ENCODE measurements at places on chromosomes 4 and X.

GRCh38 chr4:176270669-176271068 is 1.6 kb upstream of the ASB5 start:
- no peak for DNase-seq

DNA sequence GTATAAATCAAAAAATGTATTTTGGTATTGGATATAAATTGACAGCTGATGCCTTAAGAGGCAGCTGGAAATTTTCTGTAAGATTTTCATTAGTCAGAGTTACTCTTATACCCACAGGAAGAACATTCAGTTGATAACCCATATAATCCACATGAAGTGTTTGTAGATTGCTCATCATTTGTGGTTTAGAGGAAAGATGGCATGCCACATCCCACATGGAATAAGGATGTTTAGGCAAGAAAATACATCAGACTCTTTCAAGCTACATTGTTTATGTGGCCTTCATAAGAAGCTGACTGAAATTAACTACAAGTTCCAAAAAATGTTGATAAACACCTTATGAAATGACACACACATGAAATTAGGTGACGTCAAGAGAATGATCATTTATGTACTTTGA is 56.6 kb downstream of the AREG start:
- DNase-seq = no peak

- no peak for DNase-seq
Measured at GRCh38 chrX:132153166-132153565, 25.3 kb upstream of the FRMD7 start.

DNA sequence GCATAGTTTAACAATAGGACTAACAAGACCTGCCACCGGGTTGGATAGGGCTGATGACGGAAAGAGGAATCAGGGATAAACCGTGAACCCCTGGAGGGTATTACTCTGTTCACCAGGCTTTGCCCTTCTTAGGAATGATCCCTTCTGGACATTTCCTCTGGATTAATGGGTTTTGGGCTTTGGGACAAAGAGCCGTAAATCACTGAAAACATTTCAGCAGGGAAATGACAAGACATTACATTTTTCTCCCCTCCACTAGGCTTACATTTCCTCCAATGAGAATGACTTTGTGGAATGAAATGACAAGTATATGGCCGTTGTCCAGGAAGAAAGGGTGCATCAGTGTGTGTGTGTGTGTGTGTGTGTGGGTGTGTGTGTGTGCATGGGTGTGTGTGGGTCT is 25.9 kb upstream of the RBPJ start:
- DNase-seq = no peak

GRCh38 chr4:84232309-84233095 is 266.6 kb downstream of the NKX6-1 start:
- no peak for DNase-seq

GRCh38 chr4:71184195-71184781 is 154.5 kb upstream of the SLC4A4 start:
- DNase-seq = no peak

- DNase-seq = no peak
Measured at GRCh38 chrX:20829665-20830491, 544.3 kb upstream of the CNKSR2 start.

GRCh38 chr4:122602277-122603142 is 18.4 kb downstream of the IL21 start:
- no peak for DNase-seq

DNA sequence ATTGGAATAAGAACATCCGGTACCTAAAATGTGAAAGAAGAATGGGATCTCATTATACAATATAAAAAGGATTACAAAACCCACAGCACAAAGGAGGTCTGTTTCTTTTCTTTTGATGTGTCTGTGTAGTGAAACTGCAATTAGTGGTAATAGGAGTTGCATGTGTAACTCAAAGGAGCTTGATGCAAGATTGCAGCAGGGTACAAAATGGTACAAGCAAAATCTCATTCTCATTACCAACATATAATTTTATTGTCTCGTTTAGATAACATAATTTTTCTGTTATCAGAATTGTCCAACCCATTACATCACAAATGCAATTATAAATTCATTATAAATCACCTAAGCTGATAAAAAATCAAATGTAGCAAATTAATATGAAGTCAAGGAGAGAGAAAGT is 47.1 kb upstream of the CCSER1 start:
- DNase-seq = no peak

DNA sequence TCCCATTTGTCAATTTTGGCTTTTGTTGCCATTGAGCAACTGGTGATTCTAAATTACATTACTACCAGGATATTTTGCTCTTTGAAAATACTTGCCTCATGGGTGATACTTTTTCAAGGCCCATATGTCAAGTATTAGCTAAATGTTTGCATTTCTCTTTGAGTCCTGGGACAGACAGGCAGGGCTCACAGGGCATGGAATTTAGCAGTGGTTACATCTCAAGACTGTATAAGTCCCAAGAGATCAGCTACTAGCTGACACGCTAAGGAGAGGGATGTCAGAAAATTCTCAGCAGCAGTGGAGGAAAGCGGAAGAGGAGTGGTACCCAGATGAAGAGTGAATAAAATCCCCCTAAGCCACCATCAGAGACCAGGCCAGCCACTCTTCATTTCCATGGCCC is 224.9 kb downstream of the FRMPD4 start:
- no peak for DNase-seq

DNA sequence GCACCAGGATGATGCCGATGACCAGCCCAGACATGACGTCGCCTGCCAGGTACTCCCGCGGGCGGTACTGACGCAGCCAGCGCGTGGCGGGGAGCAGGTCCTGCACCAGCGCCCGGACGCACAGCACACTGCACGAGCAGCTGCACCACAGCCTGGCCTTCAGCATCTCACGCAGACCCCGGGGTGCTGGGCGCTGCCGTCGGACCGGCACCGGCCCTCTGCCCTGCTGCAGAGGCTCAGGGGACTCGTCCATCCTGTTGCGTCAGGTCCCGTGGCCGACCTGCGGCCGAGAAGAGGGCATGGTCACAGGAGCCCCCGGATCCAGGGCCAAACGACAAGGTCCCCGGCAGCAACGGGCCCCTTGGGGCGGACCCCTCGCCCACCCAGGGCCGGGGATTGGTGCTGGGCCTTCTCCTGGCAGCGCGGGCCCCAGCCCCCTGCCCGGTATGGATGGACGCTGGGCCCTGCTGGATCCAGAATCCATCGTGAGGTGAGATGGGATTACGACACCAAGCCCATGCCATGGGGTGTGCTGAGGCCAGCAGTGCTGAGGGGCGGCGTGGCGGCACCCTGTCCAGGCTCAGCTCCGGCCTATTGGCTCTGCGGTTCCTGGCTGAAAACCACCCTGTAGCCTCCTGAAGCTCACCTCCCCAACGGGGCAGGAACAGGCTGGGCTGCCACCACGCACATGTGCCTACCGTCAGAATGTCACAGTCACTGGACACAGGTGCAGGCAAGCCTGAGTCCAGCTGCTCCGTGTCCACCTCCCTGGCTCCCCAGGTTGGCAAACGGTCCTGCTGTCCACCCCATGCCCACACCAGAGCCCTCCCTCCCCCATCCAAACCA is 1.5 kb downstream of the SLC26A1 start:
- no peak for DNase-seq
